ENCODE measurements at places on chromosomes 13 and 19.

- DNase-seq: peak; percentile 71
Observed at GRCh38 chr19:12779162-12779993, 4.0 kb upstream of the HOOK2 start.

DNA sequence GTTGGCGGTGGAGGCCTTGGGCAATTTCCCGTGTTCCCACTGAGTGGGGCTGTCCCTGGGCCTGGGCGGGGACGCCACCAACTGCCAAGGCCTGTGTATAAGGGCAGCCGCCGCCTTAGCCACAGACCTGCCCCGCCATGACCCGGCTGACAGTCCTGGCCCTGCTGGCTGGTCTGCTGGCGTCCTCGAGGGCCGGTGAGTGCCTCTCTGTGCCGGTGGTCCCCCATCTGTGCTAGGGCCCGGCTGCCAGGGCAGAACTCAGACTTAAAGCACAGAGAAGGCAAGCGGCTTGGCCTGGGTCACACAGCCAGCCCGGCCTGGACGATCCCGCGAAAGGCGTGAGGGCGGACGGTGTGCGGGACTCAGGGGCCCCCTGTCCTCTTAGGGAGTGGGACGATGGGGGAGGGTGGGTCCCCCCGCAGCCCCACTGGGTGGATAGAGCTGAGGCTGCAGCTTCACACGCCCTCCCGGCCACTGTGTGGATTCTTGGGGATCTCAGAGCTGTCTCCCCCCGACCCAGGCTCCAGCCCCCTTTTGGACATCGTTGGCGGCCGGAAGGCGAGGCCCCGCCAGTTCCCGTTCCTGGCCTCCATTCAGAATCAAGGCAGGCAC is at the start of gene AZU1:
AZU1 (plus strand) TSS at position 128 of the 612 bp plus-strand sequence; CDS start at position 138, 10 bp downstream.
- DNase-seq: no peak

GRCh38 chr19:43337737-43338136 is 15.7 kb upstream of the CD177 start:
- no peak for DNase-seq

GRCh38 chr13:113211774-113212173 is 2.4 kb downstream of the CUL4A start:
- no peak for DNase-seq

DNA sequence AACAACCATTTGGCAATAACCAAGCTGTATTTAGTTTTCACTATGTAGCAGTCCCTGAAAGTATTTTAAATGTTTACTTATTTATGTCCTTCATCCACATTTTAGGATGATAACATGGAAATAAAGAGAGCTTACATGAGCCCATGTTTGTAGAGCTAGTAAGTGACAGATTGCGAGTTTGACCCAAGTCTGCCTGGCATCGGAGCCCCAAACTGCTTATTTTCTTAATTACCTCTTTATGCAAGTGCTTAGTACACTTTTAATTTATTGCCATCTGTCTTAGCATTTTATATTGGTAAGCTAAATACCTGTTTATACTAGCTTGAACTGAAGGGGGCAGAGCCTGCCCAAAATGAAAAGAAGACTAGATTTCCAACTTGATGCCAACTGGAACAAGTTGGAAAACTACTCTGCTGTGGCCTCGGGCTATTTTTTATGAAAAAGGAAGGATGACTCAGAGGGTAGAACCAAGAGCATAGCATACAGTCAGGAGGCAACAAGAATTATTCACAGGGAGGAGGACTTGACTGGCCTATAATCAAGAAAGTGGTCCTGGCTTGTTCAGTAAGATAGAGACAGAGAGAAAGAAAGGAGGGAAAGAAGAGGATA is 150.2 kb downstream of the NDFIP2 start:
- DNase-seq: peak; percentile 66

DNA sequence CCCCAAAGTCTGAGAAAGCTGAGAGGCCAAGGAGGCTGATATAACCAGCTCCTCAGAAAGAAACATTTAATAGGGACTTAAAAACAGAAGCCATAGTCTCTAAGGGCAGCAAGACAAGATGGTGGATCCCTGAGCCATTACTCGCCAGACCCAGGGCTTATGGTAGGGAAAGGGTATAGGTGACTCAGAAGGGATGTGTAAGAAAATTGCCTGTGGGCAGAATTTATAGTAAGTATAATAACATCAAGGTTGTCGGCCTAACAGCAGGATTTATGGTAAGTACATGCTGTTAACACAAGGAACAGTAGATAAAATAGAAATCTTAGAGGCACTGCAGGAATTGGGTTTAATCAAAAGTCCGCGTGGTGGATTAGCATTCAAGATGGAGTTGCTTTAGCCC is 14.7 kb downstream of the KBTBD6 start:
- DNase-seq: no peak

DNA sequence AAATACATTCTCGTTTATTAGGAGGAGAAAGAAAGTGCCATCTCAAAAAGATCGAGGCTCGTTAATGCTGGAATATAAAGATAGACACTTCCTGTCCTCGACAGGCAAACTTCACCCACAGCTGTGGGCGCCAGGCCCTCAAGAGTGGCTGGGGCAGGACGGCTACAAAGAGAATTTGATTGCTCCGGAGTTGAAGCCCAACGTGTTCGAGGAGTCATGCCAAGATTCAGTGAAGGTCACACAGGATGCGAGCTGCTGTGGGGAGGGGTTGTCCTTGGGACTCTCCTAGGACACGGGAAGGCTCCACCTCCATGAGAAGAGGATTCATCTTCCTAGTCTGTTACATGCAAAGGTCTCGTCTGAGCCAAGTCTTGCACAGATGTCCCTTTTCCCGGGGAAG is 16.3 kb upstream of the PTPRS start:
- no peak for DNase-seq

DNA sequence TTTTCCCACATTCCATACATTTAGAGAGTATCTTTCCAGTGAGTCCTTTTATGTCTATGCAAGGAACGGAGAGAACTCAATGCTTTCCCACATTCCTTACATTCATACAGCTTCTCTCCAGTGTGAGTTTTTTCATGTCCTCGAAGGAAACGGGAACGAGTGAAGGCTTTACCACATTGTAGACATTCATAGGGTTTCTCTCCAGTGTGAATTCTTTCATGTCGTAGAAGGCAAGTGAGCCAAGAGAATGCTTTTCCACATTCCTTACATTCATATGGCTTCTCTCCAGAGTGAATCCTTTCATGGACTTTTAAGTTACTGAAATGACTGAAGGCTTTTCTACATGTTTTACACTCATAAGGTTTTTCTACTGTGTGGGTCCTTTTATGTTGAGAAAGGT is 17.1 kb downstream of the ZNF823 start:
- no peak for DNase-seq

DNA sequence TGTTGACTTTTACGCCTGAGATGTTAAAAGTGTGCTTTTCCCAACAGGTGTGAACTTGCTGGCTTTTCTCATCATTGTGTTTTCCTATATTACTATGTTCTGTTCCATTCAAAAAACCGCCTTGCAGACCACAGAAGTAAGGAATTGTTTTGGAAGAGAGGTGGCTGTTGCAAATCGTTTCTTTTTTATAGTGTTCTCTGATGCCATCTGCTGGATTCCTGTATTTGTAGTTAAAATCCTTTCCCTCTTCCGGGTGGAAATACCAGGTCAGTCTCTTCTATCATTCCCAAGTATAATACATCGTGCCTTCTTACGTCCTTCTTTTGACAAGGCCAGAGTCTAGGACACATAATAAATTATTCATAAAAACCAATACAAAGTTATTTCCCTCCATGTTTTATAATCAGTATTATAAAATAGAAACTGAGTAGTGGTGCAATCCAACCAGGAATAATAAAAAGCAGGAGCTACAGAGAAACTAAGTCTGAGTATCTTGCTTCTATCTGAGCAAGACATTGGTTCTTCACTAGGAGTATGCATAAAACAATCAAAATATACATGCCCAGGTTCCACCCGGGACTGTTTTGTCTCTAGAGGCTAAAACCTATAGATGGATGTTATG is 57.9 kb downstream of the RXFP2 start:
- DNase-seq: peak; percentile 70

- DNase-seq: peak; percentile 96
Observed at GRCh38 chr19:10380313-10381102, at the start of gene TYK2. TYK2 (minus strand) TSS chr19:10380572; CDS start chr19:10378406, 2,166 bp downstream.

- no peak for DNase-seq
Observed at GRCh38 chr13:19181621-19182485, at the start of gene TUBA3C. TUBA3C (minus strand) TSS chr13:19181824; CDS start chr13:19181747, 77 bp downstream.

DNA sequence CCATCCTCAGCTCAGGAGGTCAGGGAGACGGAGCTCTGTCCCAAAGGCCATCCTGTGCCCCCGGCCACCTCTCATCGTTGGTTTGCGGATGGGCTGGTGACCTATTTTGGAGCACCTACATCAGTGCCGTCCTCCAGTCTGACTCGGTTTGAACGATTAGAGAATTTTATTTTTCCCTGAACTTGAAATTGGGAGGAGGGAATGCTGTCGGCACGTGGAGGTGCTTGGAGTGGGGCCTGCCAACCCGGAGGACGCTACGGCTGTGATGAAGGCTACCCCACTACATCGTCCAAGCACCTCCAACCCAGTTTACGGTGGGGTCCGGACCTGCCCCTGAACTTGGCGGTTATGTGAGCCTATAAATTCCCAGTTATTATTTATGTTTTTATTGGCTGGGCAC is 3.0 kb upstream of the ZNF554 start:
- no peak for DNase-seq

- DNase-seq: no peak
Observed at GRCh38 chr13:51999921-52000320, 11.3 kb downstream of the ATP7B start.

Measured in HCEC 1CT (cell line).